NCI-H69 (cell line): ENCODE measurements at places on chromosomes 2 and 18.

- DNase-seq: peak; percentile 78
Observed at GRCh38 chr2:63049970-63050333, 678 bp upstream of the OTX1 start.

- DNase-seq: peak; percentile 72
Observed at GRCh38 chr2:141911485-141912066, 219.2 kb downstream of the LRP1B start.

GRCh38 chr2:222203041-222203440 is 95.8 kb downstream of the PAX3 start:
- DNase-seq: no peak

GRCh38 chr18:58222432-58223125 is 178.6 kb downstream of the NEDD4L start:
- peak; percentile 56 for DNase-seq

DNA sequence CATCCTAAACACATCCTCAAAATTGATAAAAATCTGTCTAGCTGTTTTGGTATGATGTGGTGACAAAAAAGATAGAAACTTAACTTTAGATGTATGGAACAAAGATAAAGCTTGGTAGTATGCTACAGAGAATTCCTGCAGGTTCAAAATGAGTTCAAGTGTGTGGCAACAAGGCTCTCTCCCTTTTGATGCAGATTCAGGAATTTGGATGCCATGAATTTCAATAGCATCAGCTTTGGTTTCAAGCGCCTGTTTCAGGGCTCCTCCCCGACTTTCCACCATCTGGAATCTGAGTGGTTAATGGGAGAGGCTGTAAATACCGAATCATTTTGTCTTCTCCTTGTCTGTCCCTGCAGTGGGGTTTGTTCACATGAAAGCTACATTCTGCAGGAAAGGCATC is 180.6 kb downstream of the MTX2 start:
- no peak for DNase-seq

GRCh38 chr2:70385966-70386595 is 84.2 kb upstream of the FAM136A start:
- DNase-seq: peak; percentile 1

DNA sequence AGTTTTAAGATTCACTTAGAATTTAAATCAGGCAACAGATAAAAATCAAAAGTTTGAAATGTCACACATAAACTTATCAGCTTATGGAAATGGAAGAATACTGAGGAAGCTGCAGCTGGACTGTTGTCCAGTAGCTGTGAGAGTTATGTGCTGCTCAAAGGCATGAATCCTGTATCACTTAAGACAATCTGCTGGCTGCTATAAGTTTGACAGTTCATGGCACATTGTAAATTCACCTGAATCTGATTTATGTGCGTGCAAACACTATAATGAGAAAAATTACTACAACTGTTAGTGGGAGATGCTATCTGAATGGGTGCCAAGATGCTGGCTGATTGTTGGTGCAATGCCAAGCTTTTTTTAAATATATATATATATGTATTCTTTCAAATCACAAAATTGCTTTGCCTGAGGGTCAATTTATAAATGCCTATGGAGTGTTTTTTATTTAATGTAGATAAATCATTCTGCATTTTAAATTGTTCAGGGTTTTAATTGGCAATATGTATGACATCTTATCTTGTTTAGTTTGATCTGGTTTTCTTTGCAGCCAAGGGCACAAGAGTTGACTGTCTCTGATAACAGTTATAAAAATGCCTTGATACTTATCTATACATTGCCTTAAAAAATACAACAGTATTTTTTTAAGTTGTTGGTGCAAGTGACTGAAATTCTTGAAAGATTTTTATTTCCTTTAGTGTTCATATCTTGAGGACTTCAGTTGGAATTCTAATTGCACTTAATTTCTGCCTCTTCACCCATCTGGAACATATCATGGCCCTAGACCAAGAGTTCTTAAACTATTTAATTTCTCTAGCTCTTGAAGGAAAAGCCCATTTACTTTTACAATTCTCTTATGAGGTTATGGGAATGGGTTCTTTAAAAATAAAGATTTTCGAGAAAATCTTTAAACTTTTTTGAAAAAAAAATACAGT is 48.7 kb downstream of the CAVIN2 start:
- peak; percentile 76 for DNase-seq

GRCh38 chr18:52570975-52571374 is 231.0 kb downstream of the DCC start:
- no peak for DNase-seq

- no peak for DNase-seq
Observed at GRCh38 chr2:204019572-204020501, 83.3 kb downstream of the ICOS start.

DNA sequence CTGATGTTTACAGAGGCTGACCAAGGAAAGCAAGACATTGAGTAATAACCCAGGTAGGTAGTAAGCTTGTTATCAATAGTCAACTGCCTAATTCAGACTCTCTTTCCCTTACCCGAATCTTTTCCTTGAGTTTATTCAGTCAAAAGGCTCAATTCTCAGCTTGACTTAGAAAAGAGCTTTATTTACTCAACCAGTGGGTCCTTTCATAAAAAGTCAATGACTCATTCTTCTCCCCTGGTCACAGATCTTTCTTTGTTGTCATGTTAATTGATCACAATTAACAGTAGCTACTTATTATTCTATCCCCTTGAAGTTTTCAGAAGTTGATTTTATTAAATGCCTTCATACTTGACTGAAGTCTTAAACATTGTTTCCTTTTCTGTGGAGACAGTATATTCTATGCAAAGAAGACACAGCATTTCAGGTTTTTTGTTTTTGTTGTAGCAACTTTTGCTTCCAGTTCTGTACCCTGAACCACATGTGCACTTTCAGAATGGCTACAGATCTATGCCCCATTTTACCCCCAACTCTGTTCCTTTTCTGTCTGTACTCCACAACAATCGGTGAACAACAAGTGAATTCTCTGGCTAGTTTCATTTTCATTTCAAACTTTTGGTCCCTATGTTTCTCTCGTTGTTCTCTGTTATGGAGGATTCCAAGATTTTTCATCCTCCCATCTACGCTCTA is 428.3 kb downstream of the NCKAP5 start:
- no peak for DNase-seq

DNA sequence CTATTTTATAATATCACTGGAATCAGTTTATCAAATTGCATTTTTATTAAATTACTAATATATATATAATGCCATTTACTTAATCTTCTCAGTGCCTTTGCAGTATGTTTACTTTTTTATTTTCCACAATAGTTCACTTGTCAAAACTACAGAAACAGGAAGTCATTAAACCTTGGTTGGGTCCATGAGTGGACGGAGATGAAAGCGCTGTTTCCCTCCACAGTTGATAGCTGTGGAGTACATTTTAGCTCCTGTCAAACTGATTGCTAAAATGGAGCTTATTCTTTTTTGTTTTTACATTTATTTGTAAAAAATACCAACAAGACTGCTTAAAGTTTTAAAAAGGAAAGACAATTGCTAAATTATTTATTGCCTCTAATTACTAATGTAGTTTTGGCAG is 19.2 kb downstream of the MFF start:
- no peak for DNase-seq
